ENCODE measurements at places on chromosomes 11 and 22.

GRCh38 chr11:123251657-123252344, 56.8 kb upstream of the CLMP start:
- DNase-seq: no peak

GRCh38 chr22:38422611-38423511, 32.1 kb downstream of the KCNJ4 start:
- DNase-seq: no peak

GRCh38 chr11:45815747-45816146, 10.8 kb downstream of the SLC35C1 start:
- no peak for DNase-seq

DNA sequence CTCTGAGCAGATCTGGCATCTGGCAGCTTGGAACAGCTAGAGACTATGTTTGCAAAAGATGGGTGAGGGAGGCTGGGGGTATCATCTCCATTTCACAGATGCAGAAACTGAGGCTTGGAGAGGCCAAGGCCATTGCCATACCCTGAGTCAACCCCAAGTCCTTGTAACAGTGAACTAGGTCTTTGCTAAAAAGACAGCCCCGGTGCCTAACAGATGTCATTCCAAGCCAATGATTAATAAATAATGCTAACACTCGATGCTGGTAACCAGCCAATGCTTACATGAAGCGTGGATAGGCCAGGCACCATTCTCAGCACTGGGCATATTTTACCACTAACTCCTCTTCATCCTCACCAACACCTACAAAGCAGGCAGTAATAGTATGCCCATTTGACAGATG, 164.0 kb downstream of the MN1 start:
- DNase-seq: no peak

DNA sequence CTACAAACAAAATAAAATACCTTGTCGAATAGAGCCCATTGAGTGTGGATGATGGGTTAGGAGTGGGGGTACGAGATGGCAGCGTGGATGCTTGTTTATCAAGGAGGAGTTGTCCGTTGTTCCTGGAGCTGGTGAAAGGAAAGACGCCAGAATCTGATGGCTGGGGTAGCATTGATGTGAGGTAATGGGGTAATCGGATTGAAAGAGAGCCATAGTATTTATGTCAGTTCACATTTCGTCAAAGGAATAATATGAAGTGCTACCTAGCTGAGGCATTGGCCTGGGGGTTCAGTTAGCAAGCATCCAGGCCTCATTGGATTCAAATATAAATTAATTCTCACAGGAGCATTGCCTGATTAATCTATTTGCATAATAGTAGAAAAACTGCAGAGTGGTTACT, 16.9 kb upstream of the DBX1 start:
- no peak for DNase-seq

All from BE2C (cell line).